Activated naive CD4-positive, alpha-beta T cell treated with Interleukin-2 at 50 U/mL for 16 hours (primary cell): ENCODE measurements at places on chromosomes 2 and 18.

GRCh38 chr2:24104906-24105305, 18.2 kb downstream of the PFN4 start:
- no peak for DNase-seq

DNA sequence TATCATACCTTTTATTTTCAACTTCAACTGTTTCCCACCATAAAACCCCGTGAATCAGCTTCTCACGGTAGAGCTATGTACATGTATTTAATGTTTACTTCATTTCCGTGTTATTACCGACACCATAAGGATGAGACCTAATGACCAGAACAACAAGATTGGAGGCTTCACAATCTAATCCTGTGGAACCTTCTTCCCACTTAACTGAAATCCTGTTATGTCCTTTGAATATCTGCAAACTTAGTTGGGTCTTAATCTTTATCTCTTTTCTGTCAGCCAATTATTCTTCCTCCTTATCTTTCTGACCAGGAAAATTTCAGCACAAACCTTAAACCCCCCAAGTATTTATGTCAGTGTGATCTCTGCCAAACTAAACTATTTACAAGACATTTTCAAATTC, 214.4 kb downstream of the TMX3 start:
- no peak for DNase-seq

- no peak for DNase-seq
Observed at GRCh38 chr18:58559427-58560186, 69.3 kb downstream of the ALPK2 start.

DNA sequence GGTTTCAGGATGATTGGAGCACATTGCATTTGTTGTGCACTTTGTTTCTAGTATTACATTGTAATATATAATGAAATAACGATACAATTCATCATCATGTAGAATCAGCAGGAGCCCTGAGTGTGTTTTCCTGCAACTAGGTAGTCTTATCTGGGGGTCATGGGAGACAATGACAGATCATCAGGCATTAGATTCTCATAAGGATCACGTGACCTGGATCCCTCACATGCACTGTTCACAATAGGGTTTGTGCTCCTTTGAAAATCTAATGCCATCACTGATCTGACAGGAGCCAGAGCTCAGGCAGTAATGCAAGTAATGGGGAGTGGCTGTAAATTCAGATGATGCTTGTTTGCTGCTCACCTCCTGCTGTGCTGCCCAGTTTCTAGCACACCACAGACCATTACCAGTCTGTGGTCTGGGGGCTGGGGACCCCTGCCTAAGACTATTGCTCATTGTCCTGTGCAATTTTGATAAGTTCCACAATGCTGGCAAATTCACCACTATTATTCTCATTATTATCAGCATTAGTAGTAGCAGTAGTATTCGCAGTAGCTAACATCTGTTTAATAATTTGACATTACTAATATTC, 428.7 kb upstream of the TNP1 start:
- no peak for DNase-seq

GRCh38 chr18:50786864-50787263, 33.0 kb downstream of the MRO start:
- DNase-seq = no peak

DNA sequence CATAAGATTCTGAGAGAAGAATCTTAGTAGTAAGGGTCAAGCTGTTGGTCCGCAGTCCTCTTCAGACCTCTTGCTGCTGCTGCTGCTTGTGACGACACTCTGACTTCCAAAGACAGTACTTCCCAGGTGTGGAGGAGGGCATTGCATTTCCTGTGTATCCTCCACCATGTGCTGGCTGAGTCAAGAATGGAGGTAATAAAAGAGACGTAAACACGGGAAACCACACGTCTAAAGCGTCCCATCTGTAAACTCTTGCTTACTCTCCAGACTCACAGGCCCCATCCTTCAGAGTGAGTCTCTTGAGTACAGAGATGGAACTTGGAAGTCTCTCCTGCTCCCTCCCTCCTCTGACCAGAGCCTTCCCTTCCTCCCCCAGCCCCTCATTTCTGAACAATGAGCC, 25.6 kb downstream of the KLHL29 start:
- no peak for DNase-seq

DNA sequence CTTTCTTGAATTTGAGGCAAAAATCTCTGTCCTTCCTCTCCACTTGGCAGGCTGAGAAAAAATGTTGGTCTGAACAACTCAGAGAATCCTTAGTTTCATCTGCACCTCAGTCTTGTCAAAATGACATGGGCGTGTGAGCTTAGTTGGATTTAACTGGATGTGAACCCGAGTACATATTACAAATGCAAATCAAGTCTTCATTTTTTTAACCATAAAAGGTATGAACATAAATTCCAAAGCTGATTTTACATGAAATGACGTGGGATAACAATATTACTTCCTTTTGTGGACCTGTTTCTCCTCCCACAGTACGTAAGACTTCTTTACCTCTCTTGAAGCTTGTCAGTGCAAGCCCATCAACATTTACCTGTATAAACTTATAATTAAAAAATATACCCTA, 32.6 kb upstream of the RND3 start:
- no peak for DNase-seq
